SJSA1 (cell line): ENCODE measurements at places on chromosomes 1 and 21. TPM values are rescaled to one million over a fixed set of nuclear protein-coding genes. Genes with fewer than 3 reads are reported as not detected.
A peak's percentile ranks its signal among the peaks of the same experiment; 100 is the strongest.

Gene THEMIS2
- total RNA-seq, result 0.09 and 1.7 TPM in 2 replicates

Gene MAN1C1
- not detected in 2 replicates for total RNA-seq

Gene OR14K1
- not detected in 2 replicates for total RNA-seq

Gene HSPA6
- total RNA-seq, result 0.06 and 0.18 TPM in 2 replicates

Gene ANKRD34A
- 0.13 TPM in 1 of 2 replicates, not detected in the other for total RNA-seq

GRCh38 chr1:160830321-160831153 is 32.1 kb downstream of the CD244 start:
- DNase-seq, result peak; percentile 10

GRCh38 chr1:30677471-30677870 is 45.9 kb downstream of the MATN1 start:
- DNase-seq, result no peak

DNA sequence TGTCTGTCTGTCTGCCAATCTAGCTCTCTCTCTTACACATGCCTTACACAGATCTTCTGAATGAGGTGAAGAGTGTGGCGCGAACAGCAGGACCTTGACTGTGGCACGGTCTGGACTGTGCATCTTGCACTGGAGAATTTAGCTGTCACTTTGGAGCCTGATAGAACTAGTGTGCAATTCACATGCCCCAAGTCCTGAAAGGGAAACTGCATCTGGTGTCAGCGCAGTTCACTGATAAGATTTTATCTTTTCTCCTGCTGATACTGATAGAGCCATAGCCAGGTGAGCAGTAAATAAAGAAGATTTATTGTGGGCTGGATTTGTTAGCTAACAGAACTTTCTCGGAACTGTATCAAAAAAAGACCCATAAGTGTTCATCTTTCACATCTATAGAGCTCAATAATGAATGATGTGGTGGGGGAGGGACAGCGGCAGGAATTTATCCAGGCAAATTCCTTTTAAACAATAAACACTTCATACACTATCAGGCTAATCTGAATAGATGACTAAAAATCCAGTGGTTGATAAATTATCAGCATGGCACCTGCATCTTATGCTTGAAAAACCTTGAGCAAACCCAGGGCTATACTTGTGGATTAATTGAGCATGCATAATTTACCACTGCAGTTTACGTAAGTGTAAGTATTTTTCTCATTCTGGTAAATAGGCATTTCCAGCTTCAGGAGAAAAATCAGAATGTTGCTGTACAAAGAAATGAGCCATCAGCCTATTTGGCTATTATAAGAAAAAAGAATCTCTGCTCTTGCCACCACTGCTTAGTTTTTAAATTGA is 104.1 kb downstream of the NTNG1 start:
- no peak for DNase-seq

DNA sequence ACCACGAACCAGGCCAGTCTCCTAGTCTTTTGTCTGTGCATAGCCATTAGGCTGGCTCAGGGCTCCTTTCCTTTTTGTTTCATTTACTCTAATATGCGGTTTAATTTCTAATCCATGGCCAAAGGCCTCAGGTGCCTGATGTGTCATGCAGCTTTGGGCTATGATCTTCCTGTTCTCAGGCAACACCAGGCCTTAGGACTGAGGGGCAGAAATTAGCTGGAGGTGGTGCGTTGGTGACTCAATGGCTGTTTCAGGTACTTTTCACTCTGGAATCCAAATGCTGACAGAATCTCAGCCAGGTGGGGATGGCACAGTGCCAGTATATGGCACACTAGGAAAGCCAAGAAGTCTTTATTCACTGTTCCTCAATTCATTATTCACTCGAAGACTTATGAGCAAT is 105.3 kb downstream of the CACNA1E start:
- DNase-seq, result no peak

- no peak for DNase-seq
Measured at GRCh38 chr21:36089946-36090345, 20.1 kb downstream of the CBR1 start.

- no peak for DNase-seq
Measured at GRCh38 chr1:220353229-220354012, 81.2 kb upstream of the RAB3GAP2 start.

DNA sequence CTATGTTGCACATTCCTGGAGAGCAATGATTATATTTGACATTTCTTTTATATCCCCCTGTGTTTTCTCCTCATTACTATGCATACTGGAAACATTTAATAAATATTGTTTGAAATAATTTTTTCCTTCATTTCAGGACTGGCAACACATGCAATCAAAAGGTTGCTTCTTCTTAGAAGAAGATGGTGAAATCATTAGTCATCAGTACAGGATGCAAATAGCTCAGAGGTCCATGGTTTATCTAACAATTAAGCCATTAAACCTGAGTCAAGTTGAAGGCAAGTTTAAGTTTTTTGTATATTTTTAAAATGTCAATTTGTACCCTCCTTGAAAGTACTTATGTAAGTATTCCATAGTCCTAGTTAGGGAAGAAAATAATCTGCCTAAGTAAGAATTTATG is 22.5 kb downstream of the EFCAB7 start:
- no peak for DNase-seq

GRCh38 chr1:233019083-233019482 is 68.7 kb downstream of the NTPCR start:
- DNase-seq, result no peak

GRCh38 chr1:1470626-1471388 is 758 bp upstream of the ATAD3B start:
- DNase-seq, result no peak
